AG04450 (cell line): ENCODE measurements at places on chromosomes 5 and 9.

GRCh38 chr5:147712019-147712418 is 70.5 kb downstream of the JAKMIP2 start:
- no peak for DNase-seq

- DNase-seq, result no peak
Observed at GRCh38 chr5:154058055-154059038, 19.6 kb downstream of the MFAP3 start.

- DNase-seq, result no peak
Observed at GRCh38 chr9:114214181-114214580, 58.8 kb downstream of the COL27A1 start.

DNA sequence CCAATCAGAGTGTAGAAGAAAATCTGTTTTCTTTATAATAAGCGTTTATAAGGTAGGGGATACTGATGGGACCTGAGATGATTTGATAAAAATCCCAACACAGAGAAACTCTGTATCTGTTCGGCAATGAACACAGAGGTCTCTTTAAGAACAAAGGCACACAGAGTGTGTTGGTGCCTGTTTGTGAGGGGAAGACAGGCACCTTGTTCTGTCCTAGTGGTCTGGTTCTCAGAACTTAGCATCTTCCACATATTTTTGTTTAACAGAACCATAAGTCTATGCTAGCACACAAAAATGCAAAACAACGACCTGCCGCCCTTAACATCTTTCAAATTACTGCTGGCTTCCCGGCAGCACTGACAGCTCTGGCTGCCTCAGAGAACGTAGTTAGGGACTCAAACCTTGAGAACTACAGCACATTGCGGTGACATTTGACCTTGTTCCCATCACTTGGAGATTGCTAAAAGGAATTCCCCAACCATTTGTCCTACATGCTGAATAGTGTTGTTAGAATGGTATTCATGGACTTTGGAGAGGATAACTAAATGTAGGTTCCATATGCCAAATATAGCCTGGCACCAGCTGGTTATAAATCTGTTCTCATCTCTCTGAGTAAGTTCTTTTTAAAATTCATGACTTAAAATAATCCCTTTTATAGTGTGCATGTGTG is 871.7 kb upstream of the TYRP1 start:
- no peak for DNase-seq

GRCh38 chr9:121313458-121314152 is 45.6 kb downstream of the GSN start:
- DNase-seq, result no peak

- peak; percentile 63 for DNase-seq
Observed at GRCh38 chr9:91428927-91429351, 5.3 kb upstream of the NFIL3 start.

- DNase-seq, result no peak
Observed at GRCh38 chr5:151388960-151389359, 41.6 kb upstream of the SLC36A2 start.

GRCh38 chr9:89814340-89815040 is 209.7 kb downstream of the GADD45G start:
- DNase-seq, result no peak

DNA sequence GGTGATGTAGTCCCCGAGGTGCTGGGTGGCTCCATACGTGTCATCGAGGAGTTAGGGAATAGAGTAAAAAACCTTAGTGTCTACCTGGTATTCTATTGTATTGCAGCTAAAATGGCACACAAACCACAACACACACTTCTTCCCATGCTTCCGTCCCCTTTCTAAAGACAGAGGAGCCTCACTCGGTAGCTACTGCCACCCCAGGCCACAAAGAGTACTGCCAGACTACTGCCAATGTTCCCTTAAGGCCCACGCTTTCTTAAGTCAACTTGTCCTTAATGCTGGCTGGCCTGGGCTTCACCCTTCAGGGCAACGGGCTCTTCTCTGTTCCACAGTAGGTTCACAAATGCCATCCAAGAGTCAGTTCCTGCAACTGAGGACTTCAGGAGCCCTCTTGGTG is 673.0 kb downstream of the ELAVL2 start:
- DNase-seq, result no peak

DNA sequence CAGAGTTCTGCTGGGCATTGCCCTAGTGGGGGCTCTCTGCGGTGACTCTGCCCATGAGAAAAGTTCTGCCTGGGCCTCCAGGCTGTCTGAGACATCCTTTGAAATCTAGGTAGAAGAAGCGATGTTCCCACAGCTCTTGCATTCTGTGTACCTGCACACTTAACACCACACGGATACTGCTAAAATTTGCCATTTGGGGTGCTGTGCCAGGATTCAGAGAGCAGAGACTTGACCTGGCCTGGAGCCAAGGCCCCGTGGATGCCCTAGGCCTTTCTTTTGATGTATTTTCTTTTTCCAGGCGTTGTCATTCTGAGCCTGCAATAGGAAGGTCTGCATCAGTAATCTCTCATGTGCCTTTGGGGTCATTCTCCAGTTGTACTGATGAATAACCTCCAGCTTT is 89.3 kb upstream of the IL12B start:
- DNase-seq, result no peak

DNA sequence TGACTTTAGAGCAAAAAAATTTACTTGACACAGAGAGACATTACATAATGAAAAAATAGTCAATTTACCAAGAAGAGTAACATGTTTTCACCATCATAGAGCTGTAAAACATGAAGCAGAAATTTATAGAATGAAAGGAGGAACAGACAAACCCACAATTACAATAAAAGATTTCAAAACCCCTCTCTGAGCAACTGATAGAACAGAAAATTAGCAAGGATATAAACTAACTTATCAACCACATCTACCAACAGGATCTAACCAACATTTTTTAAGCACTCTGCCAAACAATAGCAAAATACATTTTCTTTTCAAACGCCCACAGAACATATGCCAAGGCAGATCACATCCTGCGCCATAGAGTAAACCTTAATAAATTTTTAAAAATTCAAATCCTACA is 17.9 kb downstream of the SLCO4C1 start:
- no peak for DNase-seq

DNA sequence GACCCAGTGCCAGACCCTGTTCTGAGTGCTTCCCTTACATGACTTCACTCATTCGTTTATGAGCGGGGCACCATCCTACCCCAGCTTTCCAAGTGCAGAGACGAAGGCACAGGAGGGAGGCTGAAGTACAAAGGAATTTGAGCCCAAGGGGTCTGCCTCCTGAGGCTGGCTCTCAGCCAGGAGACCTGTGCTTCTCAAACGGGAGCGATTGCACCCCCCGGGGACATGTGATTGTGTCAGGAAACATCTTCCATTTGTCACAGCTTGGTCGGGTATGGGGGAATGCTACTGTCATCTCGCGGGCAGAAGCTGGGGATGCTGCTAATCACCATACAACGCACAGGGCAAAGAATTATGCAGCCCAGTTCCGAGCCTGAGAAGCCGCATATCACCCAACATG is 23.9 kb downstream of the ADCY2 start:
- DNase-seq, result no peak

DNA sequence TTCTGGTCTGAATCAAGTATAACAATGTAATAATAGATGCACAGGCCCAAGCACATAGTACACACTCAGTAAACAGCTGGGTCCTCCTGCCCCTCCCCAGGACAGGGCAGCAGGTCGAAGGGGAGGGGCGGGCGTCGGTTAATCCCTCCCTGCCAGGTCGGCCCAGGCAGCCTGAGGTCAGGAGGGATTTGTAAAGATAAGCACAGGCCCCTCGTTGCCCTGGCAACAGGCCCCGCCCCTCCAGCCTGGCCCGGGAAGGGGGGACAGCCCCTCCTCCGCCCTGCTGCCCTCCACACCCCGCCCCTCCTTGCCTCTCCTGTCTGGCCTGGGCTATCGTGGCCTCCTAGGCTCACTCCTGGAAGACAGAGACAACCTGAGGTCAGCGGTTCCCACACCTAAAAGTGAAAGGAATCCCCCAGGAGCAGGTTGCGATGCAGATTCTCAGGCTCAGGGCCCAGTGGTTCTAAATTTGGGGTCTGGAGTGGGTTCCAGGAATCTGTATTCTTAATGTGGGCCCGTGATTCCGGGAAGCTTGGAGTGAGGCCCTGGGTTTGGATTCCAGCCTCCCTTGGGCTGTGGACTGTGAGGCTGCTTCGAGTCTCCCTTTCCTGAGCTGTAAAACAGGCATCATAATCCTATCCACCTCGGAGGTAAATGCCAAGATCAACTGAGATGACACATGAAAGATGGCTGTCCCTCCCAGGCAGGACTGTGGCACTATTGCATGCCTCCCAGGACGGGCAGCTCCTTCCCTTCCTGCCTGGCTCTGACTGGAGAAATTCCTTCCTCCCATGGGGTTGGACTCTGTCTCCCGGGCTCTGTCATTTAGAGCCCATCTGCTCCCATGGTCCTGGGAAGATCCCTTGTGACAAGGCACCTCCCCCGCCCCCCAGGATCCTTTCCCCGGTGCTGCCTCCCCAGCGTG is 4.4 kb downstream of the CRB2 start:
- DNase-seq, result no peak

DNA sequence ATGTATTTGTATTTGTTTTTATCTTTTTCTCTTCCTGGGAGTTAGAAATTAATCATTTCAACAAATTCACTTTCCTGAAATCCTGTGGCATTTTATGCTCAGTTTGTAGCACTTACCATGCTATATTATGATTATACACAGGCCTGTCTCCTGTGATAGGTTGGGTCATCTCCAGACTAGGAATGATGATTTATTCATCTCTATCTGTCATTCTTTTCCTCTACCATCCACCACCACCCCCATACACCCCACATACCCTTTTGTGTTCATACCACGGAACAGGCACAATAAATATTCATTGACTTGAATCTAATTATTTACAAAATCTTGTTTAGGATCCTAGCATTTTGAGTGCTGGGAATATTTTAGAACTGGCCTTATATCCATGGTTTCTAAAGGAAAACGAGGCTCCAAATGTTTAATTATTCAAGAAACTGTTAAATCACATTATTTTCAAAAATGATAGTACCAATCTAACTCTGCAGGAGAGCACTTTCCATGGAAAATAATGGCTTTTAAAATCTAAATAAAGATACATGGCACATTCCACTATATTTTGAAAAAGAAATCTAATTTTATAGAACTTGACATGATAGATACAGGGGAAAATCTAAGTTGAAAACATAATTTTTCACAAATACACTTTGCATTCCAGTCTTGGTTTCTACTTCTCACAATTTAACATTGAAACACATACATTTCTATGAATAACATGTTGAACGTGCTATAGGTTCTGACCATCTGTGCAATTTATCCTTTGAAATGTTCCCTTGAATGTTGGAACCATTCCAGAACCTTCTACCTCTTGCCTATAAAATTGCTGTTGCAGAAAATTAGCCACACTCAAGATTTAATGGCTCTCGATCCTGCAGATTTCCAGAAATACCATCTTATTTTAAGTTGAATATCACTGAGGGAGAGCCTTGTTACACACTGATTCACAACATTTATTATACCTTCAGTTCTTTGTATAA is 89.3 kb downstream of the STARD4 start:
- DNase-seq, result no peak

GRCh38 chr9:79651251-79651795 is 79.6 kb downstream of the TLE4 start:
- no peak for DNase-seq

DNA sequence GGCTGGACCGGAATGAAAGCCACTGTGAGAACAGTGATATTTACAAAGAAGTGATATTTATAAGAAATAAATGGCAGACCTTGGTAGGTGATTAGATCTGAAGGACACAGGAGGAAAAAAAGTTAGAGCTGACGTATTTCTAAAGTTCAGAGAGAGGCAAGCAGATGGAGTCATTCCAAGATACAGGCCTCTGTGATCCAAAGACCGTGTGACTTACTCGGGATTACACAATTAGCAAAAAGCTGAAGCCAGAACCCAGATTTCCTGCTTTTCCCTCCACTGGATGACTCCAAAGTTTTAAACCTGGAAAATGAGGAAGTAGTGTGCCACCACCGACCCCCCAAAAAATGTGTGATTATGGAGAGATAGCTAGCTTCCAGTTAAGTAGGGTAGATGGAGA is 3.1 kb upstream of the DOCK8 start:
- DNase-seq, result no peak

GRCh38 chr5:176697934-176698538 is 50.8 kb downstream of the TSPAN17 start:
- no peak for DNase-seq

GRCh38 chr5:93117751-93118531 is 463.1 kb downstream of the NR2F1-AS1 start:
- DNase-seq, result peak; percentile 13

DNA sequence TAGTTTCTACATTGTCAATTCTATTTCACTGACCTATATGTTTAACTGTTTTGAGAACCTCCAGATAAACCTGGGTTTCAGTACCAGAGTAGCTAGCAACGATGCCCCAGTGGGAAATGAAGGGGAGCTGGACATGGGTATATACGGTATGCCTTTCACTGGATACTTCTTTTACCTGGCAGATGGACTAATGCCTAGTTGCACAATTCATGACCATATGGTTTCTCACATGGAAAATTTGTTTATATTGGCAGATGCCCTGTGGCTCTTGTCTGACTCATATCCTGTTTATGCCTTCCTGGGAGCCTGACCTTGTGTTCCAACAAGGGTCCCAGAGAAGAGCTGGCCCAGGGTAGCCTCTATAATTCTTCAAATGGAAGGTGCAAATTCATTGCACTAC is 144.1 kb downstream of the MAT2B start:
- no peak for DNase-seq

DNA sequence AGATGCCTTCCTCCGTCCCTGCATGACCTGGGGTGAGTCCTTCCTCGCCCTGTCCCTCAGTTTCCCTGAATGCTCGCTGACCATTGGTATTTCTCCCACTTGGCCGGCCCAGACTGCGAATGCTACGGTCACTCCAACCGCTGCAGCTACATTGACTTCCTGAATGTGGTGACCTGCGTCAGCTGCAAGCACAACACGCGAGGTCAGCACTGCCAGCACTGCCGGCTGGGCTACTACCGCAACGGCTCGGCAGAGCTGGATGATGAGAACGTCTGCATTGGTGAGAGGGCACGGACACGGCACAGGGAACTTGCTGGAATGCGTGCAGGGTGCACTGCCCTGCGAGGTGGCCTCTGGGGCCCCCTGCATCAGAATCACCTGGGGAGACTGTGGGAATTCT is 77.1 kb downstream of the NTNG2 start:
- DNase-seq, result no peak

GRCh38 chr9:7300484-7300883 is 499.1 kb downstream of the DMAC1 start:
- DNase-seq, result no peak

DNA sequence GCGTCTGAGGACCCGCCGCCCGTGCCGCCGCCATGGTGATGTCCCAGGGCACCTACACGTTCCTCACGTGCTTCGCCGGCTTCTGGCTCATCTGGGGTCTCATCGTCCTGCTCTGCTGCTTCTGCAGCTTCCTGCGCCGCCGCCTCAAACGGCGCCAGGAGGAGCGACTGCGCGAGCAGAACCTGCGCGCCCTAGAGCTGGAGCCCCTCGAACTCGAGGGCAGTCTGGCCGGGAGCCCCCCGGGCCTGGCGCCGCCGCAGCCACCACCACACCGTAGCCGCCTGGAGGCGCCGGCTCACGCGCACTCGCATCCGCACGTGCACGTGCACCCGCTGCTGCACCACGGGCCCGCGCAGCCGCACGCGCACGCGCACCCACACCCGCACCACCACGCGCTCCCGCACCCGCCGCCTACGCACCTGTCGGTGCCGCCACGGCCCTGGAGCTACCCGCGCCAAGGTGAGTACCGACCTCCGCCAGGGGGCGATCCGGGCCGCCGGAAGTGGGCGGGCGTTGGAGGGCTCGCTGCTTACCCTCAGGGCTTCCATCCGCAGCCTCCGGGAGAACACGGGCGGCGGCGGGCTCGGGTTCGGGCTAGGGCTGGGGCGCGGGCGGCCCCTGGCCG is 8.5 kb downstream of the PRR7 start:
- no peak for DNase-seq
